CD4-positive, alpha-beta T cell treated with Interleukin-21 for 1 hour (primary cell): ENCODE measurements at places on chromosomes 6 and 20.

DNA sequence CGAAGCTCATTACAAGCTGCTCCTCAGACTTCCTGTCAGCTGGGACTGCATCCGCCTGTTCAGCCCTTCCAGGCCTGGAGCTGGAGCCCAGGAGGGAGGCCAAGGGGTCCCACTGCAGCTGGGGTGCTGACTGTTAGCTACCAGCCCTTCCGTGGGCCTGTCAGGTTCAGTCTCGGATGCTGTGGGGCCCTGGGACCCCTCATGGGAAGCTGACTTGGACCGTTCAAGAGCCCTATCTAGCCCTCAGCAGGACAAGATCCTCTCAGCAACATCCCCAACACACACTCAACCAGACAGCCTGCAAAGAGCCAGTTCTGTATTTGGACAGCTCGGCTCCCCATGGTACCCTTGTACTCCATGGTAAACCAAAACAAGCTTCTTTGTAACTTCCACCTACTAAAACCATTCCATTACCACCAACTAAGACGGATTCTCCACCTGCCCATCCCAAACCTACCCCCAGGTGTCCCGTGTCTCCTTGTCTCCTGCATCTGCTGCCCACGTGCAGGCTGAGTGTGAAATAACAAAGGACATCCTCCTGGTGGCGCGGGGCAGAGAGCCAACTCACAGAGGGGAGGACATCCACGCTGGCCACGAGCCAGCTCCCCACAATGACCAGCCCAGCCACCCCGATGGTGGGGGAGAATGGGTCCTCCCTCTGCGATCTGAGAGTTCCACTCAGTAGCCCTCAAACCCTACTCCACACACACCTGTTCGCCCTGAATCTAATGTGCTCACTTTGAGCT is 111.2 kb downstream of the TAF4 start:
- no peak for DNase-seq

- no peak for DNase-seq
Measured at GRCh38 chr6:65988006-65988405, 281.0 kb upstream of the EYS start.

GRCh38 chr20:41133709-41134361 is 3.5 kb upstream of the PLCG1 start:
- peak; percentile 57 for DNase-seq

GRCh38 chr20:4802527-4802926 is 80.8 kb downstream of the PRND start:
- no peak for DNase-seq

GRCh38 chr6:111105578-111105977 is 18.3 kb downstream of the SLC16A10 start:
- DNase-seq, result no peak

- no peak for DNase-seq
Measured at GRCh38 chr20:50916934-50917333, 14.3 kb downstream of the ADNP start.

- DNase-seq, result no peak
Measured at GRCh38 chr20:12966468-12967085, 42.2 kb upstream of the SPTLC3 start.

DNA sequence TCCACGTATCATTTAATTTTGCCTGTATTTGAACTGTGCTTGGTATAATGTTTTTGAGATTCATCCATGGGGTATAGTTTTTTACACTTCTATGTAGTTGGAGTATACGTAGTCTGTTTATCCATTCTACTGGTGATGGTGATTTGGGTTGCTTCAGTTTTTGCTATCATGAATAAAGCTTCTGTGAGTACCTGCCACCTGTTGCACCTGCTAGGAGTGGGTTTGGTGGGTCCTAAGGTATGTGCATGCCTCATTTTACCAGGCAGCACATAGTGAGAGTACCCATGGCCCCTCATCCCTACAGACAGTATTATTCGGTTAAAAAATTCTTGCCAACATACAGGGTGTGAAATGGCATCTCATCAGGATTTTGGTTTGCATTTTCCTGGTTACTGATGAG is 92.9 kb downstream of the DNAH8 start:
- no peak for DNase-seq

- no peak for DNase-seq
Measured at GRCh38 chr6:34723203-34723602, 26.6 kb upstream of the ILRUN start.

DNA sequence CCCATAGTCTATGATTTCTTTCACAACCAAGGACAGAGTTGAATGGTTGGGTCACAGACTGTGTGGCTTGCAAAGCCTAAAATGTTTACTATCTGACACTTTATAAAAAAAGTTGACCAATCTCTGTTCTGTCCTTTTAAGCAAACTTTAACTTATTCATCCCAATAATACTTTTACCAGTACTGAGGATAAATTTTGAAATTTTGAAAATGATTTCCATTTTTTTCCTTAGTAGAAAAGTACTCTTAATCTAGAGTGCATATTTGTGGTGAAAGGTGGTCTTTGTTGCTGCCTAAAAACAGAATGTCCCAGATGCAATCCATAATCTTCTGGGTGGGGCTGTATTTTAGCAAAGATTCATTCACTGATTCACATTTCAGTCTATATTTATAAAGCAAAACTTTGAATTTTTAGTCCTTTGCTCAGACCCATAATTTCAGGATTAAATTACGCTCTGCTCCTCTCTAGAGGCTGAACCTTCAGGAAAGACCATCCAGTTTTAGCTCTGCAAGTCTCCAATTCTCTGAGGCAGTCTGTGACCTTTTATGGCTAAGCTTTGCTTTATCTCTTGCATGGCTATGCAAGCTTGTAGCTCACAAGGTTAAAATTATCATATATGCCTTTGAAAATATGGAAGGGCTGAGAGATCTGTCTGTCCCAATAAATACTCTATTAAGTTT is 573.5 kb downstream of the COL12A1 start:
- DNase-seq, result no peak

DNA sequence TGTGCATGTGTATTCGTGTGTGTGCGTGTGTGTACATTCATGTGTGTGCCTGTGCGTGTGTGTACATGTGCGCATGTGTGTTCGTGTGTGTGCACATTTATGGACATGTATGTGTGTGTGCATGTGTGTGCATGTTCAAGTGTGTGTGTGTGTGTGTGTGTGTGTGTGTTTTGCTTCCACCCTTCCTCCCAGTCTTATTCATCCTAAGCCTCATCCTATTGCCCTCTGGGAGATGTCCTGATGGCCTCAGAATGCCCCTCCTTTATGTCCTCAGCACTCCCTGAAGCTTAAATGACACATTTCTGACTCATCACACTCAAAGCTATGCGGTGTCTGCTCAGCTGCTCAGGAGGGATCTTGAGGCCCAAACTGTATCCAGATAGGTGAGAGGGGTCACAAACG is 76.6 kb upstream of the CCDC167 start:
- DNase-seq, result no peak

DNA sequence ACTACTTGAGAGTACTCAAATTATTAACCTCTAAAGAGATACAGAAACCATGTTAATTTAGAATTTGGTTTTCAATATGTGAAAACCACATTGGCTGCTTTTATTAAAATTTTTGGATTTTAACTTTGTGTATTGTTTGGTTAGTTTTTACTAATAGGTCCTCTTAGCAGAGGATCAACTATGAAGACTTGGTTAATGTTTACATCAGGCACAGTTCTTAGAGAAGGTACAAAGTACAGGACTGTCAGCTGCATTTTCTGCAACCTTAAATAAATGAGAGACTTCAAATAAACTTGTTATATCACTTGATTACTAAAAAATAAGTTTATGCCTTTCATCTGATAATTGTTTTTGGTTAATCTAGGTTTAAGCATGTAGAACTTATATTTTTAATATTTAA is 89.1 kb downstream of the PHF3 start:
- no peak for DNase-seq

- no peak for DNase-seq
Measured at GRCh38 chr20:14481863-14482262, 144.5 kb upstream of the FLRT3 start.

- DNase-seq, result no peak
Measured at GRCh38 chr6:146472918-146473317, 70.7 kb upstream of the RAB32 start.

DNA sequence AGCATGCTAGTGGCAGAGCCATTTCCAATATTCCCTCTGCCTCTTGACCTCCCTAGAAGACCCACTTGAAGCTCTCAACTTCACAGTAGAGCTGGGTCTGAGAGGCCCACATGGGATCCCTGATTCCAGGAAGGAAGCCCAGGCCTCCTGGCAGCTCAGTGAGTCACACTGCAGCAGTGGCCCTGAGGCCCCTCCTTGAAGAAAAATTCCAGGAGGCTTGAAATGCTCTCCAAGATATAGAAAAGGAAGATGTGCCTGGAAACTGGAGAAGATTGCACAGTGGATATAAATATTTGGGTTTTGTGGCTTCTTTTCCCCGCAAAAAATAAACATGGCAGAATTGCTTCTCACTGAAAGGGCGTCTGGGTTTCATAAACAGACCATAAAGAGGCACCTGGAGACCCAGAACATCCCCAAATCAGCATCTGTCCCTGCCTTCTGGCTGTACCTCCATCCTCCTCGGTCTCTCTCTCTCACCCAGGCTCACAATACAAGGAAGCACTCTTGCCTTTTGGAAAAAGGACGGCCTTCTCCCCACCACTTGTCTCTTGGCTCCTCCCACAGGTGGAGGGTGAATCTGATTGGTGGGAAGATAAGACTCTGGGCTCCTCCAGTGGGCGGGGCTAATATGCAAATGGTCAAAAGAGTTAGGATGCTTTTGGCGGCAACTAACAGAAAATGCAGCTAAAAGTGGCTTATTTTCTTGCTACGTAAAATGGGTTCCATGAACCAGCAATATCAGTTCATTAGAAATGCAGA is 200.0 kb upstream of the SULF2 start:
- no peak for DNase-seq

GRCh38 chr6:166836785-166837718 is 119.3 kb downstream of the RNASET2 start:
- no peak for DNase-seq

DNA sequence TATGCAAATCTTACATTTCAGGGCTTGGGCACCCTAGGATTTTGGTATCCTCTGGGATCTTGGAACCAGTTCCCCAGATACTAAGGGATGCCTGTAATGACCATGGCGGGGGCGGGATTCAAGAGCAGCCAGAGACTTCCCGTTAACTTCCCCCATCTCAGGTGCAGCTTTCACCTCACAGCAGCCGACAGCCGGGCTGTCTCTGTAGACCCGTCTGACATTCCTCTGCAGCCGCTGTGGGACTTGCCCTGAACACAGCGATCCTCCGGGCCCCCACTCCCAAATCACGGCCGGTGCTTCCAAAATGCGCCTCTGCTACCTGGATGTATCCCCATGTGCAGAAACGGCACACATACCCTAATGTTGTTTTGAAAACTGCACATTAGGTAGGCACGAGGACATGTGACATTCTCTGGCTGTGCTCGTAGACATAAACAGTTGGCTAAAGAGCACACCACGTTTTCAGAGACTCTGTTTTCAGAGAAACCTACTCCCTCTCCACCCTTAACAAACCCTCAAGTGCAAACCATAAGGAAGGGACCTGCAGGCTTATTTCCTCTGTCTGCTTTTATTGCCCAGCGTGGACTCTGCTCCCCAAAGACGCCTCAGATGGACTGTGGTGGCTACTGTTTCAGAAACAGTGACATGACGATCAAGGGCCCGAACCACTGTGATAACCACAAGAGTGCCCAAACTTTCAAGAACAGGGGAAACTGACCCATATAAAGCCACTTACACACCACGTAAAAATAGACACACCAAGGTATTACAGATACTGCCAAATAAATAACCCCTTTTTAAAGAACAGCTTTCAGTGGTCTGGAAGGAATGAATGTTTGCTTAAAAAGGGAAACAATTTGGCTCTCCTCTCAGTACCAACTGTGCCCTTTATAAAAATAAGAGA is 72.9 kb upstream of the FOXC1 start:
- no peak for DNase-seq

- peak; percentile 5 for DNase-seq
Measured at GRCh38 chr20:38369389-38369788, 23.1 kb downstream of the LBP start.

DNA sequence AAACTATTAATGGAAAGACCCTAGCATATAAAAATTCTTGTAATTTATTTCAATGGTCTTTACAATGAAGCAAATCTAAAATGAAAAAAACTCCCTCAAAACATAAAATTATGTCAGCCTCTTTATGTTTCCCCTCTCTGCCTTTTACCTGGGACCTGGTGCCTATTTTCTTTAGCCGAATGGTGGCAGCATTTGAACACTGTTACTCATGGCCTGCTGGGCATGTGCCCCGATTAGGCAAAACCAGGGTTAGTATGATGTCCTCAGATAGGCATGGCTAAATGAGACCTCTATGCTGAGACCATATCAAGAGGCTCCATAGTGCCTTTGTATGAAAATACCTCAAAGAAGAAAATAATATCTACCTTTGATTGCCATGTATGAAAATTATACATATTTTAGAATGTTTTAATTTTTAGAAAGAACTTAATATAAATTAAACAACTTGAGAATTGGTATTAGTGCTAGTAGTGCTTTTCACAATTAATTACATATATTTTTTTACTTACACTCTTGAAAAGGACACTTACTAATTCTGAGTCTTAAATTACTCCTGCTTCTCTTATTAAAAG is 22.5 kb upstream of the C6orf58 start:
- DNase-seq, result peak; percentile 29

DNA sequence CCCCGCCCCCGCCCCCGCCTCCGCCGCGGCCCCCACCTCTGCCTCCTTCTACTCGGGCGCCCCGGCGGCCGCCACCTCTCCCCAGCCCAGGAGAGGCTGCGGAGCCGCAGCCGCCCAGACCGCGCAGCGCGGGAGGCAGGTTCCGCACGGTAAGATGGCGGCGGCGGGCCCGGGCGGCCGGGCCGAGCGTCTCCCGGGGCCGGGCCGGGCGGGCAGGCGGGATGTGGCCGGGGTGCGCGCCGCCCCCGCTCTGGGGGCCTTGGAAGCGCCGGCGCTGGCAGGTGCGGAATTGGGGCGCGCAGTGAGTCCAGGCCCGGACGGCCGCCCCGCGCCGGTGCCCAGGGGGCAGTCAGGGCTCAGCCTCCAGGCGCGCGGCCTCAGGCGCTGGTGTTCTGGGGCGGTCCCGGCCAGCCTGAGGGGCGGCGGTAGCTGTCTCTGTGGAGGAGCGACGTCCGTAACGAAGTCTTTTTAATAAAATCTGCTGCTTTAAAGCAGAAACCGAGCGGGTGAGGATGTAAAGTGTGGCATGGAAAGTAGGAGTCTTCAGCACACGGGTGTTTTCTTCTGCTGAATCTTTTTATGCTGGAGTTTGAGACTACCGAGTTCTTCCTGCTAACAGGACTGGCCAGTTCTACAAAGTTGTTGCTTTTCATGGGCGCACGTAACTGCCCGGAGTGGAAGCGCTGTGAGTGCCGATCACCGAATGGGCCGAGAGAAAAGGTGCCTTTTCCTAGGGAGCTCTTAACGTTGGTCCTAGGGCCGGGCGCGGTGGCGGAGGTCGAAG is at the start of gene GID8:
Gene GID8 (plus strand): TSS at position 43 of the 784 bp plus-strand sequence. CDS start 3,356 bp downstream, outside the sequence.
- no peak for DNase-seq

GRCh38 chr6:132354517-132355167 is 46.6 kb downstream of the MOXD1 start:
- peak; percentile 42 for DNase-seq

- DNase-seq, result no peak
Measured at GRCh38 chr20:1001911-1002681, at the start of gene RSPO4. Gene RSPO4 (minus strand): TSS chr20:1002311. CDS start chr20:1002164, 147 bp downstream.

- DNase-seq, result no peak
Measured at GRCh38 chr6:163826629-163827028, 412.1 kb downstream of the QKI start.

GRCh38 chr20:11394145-11394833 is 523.4 kb upstream of the BTBD3 start:
- DNase-seq, result no peak
